ENCODE measurements at places on chromosomes 12 and 14. TPM values are rescaled to one million over a fixed set of nuclear protein-coding genes. Genes with fewer than 3 reads are reported as not detected.

- no peak for DNase-seq
Observed at GRCh38 chr12:106774808-106775524, 484 bp downstream of the RIC8B start.

Gene LRIG3
- total RNA-seq: 3.1 TPM

Gene PSMC6
- total RNA-seq: 127 TPM

DNA sequence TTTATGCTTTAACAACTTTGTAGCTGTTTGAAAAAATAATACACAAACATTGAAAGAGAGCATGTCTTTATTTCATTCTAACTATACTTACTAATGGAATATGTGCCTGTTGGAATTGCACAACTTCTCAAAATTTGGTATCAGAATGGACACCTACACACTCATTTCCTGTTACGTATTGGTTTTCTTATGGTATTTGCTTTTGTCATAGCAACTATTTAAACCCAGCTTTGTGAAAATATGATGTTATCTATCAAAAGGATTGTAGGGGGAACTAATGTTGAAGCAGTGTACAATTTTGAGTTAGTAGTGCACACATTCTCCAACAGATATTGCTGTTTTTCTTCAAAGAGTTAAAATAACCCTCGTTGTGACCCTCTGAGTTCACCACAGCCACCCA lies 52.6 kb downstream of the RBMS2 start:
- no peak for DNase-seq

Gene VWF
- total RNA-seq: 206 TPM
